ENCODE measurements at places on chromosomes 5 and 9. TPM values are rescaled to one million over a fixed set of nuclear protein-coding genes. Genes with fewer than 3 reads are reported as not detected.

Gene WWC1
- total RNA-seq: 4.9 TPM

Gene DEPDC1B
- total RNA-seq: 2.1 TPM

Gene NFIB
- 36.3 TPM for total RNA-seq

Gene IL9
- not detected for total RNA-seq

Gene LPAR1
- 222 TPM for total RNA-seq

Gene HRH2
- total RNA-seq: not detected

Gene CTXN3
- not detected for total RNA-seq

Measured in fibroblast of lung (primary cell).